Activated T-cell treated with anti-CD3 and anti-CD28 coated beads, Interleukin-2, amount 50 U/mL, for 4 hours (primary cell): ENCODE measurements at places on chromosomes 5 and 9.

DNA sequence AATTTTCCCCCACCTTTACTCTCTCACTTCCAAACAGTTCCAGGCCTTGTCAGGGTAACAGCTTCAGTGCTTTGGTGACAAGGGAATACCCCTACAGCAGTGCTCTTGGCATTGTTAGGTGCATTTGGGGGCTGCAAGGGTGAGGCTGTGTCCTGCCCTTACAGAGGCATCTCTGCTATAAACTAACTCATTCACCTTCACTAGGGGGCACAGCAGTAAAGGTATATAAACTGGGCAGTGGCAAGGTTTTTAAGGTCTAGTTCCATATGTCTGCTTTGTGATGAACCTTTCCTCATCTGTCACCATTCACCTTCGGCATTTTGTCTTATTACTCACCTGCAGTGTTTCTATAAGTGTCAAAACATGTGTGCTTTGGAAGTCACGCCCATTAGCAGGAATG lies 79.1 kb upstream of the GPR151 start:
- no peak for DNase-seq

DNA sequence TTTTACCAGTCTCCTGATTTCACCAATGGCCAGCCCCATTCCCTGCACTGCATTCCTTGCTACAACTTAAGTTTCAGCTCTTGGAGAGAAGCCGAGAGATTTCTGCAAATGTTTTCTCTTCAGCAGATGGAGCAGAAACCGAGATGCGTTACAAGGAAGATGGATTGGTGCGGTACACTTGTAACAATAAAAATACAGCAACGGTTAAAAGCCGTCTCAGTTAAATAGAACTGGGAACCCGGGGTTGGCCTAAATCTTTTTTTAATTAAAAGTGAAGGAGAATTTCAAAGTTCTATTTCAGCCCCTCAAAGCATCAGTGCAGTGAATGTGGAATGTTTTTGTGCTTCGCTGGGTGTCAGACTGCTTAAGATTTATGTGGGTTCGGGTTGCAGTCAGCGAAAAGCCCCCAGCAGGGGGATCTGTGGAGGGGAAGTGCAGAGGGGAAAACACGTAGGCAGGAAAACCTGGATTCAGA lies 19.8 kb downstream of the BRINP1 start:
- no peak for DNase-seq

GRCh38 chr9:2645569-2645968 lies 24.0 kb downstream of the VLDLR start:
- no peak for DNase-seq

DNA sequence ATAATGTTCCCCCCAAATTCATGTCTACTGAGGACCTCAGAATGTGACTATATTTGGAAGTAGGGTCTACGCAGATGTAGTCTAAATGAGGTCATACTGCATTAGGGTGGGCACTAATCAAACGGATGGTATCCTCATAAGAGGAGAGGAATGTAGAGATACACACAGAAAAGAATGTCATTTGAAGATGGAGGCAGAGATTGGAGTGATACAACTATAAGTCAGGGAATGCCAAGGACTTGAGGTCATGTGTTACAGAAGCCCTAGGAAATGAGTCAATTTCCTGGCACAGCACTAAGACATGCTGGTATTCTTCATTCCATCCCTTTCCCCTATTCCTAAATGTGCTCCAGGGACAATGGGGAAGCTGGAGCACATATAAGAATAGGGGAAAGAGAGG lies 758 bp upstream of the PDCD1LG2 start:
- no peak for DNase-seq

DNA sequence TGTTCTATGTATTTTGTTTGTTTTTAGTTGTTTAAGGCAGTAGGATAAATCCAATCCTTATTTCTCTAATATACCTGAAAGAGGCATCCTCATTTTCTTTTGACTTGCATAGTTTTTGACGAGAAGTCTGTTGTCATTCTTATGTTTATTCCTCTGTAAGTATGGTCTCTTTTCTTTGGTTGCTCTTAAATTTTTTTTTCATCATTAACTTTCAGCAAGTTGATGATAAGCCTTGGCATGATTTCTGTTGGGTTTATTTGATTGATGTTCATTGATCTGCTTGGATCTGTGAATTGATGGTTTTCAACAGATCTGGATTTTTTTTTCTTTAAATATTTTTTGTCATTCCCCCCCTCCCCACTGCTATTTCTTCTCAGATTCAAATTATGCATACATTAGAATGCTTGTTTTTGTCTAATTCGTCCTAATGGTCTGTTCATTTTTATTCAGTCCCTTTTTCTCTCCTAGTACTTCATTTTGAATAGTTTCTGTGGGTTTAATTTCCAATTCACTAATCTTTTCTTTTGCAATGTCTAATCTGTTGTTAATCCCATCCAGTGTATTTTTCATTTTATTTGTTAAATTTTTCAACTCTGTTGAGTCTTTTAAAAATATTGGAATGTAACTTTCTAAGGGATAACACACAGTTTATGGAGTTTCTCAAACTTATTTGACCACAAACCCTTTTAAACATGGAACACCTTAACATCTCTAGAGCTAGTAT lies 495.9 kb downstream of the CSNK1G3 start:
- no peak for DNase-seq

DNA sequence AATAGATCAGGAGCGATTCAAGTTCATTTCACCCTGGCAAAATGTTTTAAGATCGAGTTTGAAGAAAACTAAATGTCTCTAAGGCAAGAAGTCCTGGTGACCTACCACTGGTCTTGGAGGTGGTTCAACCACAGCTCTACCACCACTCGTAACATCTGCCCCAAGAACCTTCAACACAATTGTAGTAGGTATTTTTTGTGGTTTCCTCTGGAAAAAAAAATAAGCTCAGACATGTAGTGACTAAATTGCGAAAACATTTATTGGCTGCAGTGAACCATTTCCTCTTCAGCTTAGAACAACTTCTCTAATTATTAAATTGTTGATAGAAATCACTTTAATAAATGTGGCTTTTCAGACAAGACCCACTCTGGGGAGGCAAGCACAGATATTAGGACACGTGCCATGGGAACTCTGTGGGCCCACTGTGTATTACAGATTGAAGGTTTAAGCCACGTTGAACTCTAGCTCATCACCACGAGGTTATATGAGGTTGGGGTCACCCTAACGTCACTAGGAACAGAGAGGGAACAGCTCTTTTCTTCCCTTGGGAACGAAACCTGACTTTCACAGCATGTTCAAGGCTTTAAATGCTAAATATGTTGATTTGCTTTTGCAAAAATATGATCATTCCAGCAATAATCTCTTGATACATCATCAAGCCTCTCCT lies 142.9 kb downstream of the HSD17B3 start:
- DNase-seq, result no peak

DNA sequence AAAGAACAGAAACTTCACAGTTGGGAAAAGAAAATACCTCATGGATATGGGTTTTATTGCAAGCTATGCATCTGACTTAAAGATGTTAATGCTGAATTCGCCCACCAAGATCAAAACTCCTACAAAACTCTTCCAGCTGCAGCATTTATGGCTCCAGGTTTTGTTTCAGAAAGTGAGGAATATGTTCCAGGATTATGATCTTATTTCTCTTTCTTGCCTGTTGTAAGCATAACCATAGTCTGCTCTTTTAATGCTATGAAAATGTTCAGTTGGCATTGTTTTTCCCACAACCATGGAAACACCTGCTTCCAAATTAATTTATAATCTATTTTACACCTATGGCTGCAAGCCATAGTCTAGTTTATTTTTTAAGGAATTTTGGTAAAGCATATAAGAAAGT lies 34.9 kb upstream of the FST start:
- DNase-seq, result no peak

- no peak for DNase-seq
Observed at GRCh38 chr5:147226512-147226911, 8.3 kb upstream of the STK32A start.

- no peak for DNase-seq
Observed at GRCh38 chr5:8807636-8808035, 738.2 kb downstream of the SEMA5A start.

GRCh38 chr5:4804691-4805360 lies 335.3 kb upstream of the ADAMTS16 start:
- DNase-seq, result no peak

DNA sequence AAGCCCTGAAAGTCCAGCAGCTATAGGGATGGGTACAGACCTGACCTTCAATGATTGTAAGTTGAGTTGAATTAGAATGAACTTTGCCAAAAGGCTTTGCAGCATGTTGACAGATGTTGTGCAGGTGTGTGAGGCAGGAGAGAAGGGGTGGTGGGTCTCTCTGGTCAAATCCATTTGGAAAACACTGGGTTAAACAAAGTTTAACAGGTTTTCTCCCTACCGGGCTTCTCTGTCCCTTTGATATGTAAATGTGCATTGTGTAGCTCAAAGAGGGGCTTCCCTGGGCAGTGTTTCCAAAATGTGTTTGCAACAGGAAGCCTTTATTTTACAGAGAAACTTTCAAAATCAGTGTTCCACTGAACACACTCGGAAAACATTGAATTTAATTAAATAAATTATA lies 72.1 kb upstream of the BRINP1 start:
- no peak for DNase-seq
